ENCODE measurements at places on chromosomes 5 and 9. TPM values are rescaled to one million over a fixed set of nuclear protein-coding genes. Genes with fewer than 3 reads are reported as not detected.
A peak's percentile ranks its signal among the peaks of the same experiment; 100 is the strongest.

Gene C9orf50
- total RNA-seq: not detected

Gene TAF11L10
- not detected for total RNA-seq

DNA sequence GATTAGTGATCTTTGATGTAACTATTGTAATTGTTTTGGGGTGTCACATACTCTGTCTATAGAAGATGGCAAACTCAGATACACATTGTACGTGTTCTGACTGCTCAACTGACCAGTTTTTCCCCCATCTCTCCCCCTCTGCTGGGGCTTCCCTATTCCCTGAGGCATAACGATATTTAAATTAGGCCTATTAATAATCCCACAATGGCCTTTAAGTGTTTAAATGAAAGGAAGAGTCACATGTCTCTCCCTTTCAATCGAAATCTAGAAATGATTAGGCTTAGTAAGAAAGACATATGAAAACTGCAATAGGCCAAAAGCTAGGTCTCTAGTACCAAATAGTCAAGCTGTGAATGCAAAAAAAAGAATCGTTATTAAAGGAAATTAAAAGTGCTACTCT, 265.6 kb downstream of the TMEM232 start:
- no peaks in the 10 kb centered on the region for H3K4me1 ChIP-seq
- no peak for DNase-seq
- no peak overlapping the region for H3K4me3 ChIP-seq
- H3K36me3 ChIP-seq: no peaks in the 10 kb centered on the region

GRCh38 chr9:30757723-30758122, 1626.7 kb upstream of the ACO1 start:
- no peak overlapping the region for H3K27ac ChIP-seq
- no peaks in the 10 kb centered on the region for H3K27me3 ChIP-seq
- no peaks in the 10 kb centered on the region for H3K36me3 ChIP-seq
- no peaks in the 10 kb centered on the region for H3K4me1 ChIP-seq
- DNase-seq: no peak

DNA sequence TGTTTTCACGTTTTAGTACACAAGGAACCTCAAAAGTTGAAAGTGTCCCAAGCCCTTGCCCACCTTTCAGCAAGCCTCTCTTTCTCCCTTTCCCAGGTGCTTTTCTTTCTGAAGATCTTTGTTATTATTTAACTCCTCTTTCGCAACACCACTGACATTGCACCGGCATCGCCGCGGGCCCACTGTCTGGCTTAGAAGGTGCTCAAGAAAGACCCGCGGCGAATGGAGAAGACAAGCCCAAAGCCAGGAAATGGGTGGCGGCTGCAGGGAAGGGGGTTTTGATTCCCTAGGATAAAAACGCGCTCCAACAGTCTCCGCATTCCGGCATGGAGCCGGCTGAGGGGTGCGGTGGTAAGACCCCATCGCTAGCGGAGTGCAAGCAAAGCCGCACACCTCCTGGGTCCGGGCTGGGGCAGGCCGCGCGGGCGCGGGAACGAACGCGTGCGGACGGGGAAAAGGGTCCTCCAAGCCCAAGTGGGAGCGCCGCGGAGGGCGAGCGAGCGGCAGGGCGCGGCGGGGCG, 404 bp upstream of the AFAP1L1 start:
- H3K4me1 ChIP-seq: peaks cover 5% of the 10 kb centered on the region
- no peak for DNase-seq
- peaks cover 2% of the 10 kb centered on the region for H3K36me3 ChIP-seq

GRCh38 chr9:70484232-70485130, 70.0 kb upstream of the KLF9 start:
- no peaks in the 10 kb centered on the region for H3K4me1 ChIP-seq
- no peak for DNase-seq
- no peaks in the 10 kb centered on the region for H3K36me3 ChIP-seq
- H3K27me3 ChIP-seq: no peaks in the 10 kb centered on the region
- no peak overlapping the region for H3K4me3 ChIP-seq

DNA sequence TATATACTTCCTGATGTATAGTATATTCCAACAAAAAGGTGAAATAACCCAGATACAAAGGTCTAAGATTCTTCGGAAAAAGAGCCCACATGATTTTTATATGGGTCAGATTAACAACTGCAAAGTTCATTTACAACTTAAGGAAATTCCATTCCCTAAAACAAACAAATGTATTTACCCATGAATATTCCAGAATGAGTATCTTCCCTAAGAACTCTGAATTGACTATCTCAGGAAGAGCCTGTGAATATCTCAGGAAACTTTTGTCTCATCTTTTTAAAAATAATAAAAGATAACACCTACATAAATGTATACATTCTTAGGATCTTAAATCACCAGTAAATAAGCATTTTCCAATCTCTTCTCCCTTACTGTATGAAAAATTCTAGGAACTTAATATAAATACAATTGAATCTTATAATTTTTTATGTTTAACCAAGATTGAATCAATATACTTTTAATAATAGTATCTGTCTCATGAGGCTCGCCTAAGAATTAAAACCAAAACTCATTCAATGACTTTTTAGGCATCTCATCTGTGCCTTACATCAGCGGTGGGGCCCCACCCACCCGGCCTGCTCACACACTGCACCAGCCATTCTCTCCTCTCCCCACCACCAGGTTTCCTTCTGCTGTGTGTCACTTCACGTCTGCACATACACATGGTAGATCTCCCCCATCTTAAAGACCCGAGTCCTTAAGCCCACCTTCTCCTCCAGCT, 78.1 kb downstream of the RAPGEF1 start:
- no peaks in the 10 kb centered on the region for H3K27me3 ChIP-seq
- H3K4me3 ChIP-seq: peak overlapping the region; percentile 41
- DNase-seq: peak; percentile 65
- peaks cover 35% of the 10 kb centered on the region for H3K36me3 ChIP-seq
- H3K4me1 ChIP-seq: peaks cover 92% of the 10 kb centered on the region

Gene PTPA
- total RNA-seq: 114 TPM

DNA sequence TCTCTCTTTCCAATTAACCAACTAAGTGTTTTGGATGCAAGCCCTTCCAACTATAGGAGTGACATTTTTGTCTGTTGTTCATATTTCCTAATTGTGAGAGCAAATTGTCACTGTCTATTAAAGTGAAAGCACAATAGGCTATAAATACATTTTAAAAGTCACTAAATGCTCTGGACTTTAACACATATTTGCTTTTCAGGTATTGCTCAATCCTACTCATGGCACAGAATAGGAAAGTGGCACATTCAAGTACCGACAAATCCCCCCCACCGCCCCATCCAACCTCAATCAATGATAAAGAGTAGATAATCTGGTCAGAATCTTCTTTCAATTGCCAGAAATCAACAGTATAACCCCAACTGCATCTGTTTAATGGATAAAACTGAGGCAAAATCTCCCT, 419.8 kb downstream of the PLK2 start:
- no peak overlapping the region for H3K4me3 ChIP-seq
- no peak for DNase-seq
- H3K27me3 ChIP-seq: no peaks in the 10 kb centered on the region
- no peak overlapping the region for H3K27ac ChIP-seq
- H3K36me3 ChIP-seq: no peaks in the 10 kb centered on the region
- H3K4me1 ChIP-seq: no peaks in the 10 kb centered on the region

- no peak overlapping the region for H3K27ac ChIP-seq
- H3K4me1 ChIP-seq: no peaks in the 10 kb centered on the region
- no peaks in the 10 kb centered on the region for H3K27me3 ChIP-seq
- no peak overlapping the region for H3K4me3 ChIP-seq
- H3K36me3 ChIP-seq: no peaks in the 10 kb centered on the region
Measured at GRCh38 chr5:170960567-170960966, 98.7 kb downstream of the RANBP17 start.

- no peaks in the 10 kb centered on the region for H3K27me3 ChIP-seq
- no peaks in the 10 kb centered on the region for H3K36me3 ChIP-seq
- H3K4me1 ChIP-seq: no peaks in the 10 kb centered on the region
- H3K27ac ChIP-seq: no peak overlapping the region
- H3K4me3 ChIP-seq: no peak overlapping the region
Measured at GRCh38 chr9:81890104-81890503, 38.1 kb upstream of the SPATA31D4 start.

DNA sequence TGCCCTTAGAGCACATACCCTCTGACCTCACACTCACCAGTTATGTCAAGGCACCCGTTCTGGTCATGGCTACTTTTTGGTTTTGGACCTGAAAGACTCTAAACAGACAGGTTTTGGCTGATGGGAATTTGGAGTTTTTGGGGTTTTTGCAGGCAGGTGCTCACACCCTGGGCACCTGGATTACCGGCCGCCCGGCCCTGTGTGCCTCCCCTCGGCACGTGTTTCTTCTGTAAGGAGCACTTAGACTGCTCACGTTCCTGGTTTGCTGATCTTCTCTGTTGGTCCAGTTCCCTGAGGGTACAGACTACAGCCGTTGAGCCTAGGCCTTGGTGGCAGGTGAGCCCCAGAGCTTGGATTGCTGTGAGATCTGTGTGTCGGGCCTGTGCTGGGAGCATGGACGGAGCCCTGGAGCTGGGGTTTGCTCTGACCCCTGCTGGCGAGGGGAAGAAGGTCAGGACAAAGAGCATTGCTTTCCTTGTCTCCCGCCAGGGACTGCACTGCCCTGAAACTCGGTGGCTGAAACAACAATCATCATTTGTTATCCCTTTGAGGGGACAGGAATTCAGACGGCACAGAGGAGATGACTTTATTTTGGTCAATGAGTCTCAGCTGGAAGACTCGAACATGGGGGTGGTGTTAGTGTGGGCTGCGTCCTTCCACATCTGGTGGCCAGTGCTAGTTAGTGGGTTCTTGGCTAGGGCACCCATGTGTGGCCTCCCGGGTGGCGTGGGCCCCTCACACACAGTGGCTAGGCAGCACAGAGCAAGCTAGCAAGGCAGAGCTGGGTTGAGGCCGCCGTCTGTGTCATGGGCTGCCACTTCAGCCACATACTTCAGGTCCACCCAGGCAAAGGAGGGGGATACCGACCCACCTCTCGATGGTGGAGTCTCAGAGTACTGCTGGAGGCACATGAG, 76.4 kb downstream of the EHMT1 start:
- H3K4me1 ChIP-seq: peaks cover 20% of the 10 kb centered on the region
- H3K36me3 ChIP-seq: peaks cover 11% of the 10 kb centered on the region
- H3K27me3 ChIP-seq: no peaks in the 10 kb centered on the region
- H3K27ac ChIP-seq: no peak overlapping the region
- DNase-seq: no peak

Gene LRRC14B
- not detected for total RNA-seq

- H3K27ac ChIP-seq: no peak overlapping the region
- no peaks in the 10 kb centered on the region for H3K4me1 ChIP-seq
- DNase-seq: no peak
- H3K4me3 ChIP-seq: no peak overlapping the region
- H3K36me3 ChIP-seq: no peaks in the 10 kb centered on the region
Measured at GRCh38 chr9:126534431-126535186, 79.1 kb upstream of the LMX1B start.

GRCh38 chr5:81292130-81292529, 9.3 kb upstream of the ZCCHC9 start:
- peaks cover 19% of the 10 kb centered on the region for H3K36me3 ChIP-seq
- no peak overlapping the region for H3K27ac ChIP-seq
- H3K4me1 ChIP-seq: peaks cover 37% of the 10 kb centered on the region
- no peak for DNase-seq

Measured in activated T-helper 1 cell treated with anti-CD3 and anti-CD28 coated beads, Interleukin-12 subunit alpha, Interleukin-12 subunit beta, Interleukin-2, Interleukin-4 antibody, amounts not matched to agents 30 ng/mL and 10 ng/mL and 1 ng/mL, durations not matched to agents 14 hours and 24 hours and 36 hours (primary cell).